ENCODE measurements at places on chromosomes 2 and 18.

GRCh38 chr2:195055996-195056395, 601.0 kb upstream of the SLC39A10 start:
- no peak for DNase-seq

DNA sequence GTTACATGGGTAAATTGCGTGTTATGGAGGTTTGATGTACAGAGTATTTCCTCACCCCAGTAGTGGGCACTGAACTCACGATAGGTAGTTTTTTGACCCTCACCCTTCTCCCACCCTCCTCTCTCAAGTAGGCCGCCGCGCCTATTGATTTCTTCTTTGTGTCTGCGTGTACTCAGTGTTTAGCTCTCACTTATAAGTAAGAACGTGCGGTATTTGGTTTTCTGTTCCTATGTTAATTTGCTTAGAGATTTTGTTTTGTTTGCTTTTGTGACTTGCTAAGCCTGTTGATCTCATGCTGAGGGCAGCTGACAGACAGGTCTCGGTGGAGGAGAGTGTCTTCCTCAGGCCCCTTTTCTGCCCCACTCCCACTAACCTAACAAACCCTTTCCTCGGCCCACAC, 36.2 kb downstream of the ACOXL start:
- no peak for DNase-seq

DNA sequence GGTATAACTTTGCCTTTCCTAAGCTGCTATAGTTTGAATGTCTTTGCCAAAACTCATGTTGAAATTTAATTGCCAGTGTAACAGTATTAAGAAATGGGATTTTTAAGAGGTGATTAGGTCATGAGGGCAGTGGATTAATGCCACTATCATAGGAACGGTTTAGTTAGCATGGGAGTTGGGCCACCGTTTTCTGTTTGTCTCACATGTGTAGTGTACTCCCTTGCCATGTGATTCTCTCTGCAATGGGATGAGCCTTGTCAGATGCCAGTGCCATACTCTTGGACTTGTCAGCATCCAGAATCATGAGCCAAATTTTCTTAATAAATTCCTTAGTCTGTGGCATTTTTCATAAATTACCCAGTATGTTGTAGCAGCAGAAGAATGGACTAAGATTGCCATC, 388.9 kb upstream of the RGPD4 start:
- DNase-seq: no peak

DNA sequence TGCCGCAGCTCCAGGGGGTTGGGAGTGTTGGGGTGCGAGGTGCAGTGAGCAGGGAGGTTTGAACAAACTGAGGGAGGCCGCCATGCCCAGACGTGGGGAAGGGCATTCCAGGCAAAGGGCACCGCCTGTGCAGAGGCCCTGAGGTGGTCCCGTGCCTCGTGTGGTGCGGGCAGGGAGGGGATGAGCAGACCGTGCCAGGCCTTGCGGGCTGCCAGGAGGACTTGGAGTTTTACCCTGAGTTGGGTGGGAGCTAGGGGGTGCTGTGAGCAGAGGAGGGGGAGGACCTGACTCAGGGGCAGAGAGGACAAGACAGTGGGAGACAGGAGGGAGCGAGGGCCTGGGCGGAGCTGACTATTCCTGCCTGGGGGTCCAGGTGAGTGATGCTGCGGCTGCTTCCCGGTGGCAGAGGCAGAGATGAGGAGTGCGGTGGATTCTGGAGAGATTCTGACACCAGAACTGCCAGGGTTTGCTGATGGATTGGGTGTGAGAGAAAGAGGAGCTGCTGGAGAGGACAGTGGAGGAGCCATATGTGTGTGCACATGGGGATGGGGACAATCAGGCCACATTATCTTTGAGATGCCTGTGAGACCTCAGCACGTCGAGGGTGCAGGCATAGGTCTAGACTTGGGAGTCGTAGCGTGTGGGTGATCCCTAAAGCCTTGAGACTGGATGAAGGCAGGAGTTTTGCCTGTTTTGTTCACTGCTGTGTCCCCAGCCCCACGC, 23.4 kb downstream of the ZAP70 start:
- DNase-seq: no peak

DNA sequence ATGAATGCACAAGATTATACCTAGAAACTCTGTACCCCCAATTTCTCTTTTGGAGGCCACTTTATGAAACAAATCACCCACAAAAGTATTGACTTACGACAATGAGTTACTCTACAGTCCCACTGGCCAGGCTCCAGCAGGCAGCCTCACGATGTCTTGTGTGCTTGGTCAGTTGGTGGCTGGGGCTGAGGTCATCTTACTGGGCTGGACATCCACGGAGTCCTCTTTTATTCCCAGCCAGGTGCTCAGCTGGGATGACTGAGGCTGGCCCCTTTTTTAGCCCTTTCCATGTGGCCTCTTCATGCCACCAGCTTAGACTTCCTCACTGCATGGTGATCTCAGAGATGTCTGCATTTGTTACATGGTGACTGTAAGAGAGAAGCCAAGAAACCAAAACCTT, 8.9 kb upstream of the ID2 start:
- no peak for DNase-seq

GRCh38 chr2:65754219-65754618, 321.8 kb upstream of the SPRED2 start:
- DNase-seq: no peak

DNA sequence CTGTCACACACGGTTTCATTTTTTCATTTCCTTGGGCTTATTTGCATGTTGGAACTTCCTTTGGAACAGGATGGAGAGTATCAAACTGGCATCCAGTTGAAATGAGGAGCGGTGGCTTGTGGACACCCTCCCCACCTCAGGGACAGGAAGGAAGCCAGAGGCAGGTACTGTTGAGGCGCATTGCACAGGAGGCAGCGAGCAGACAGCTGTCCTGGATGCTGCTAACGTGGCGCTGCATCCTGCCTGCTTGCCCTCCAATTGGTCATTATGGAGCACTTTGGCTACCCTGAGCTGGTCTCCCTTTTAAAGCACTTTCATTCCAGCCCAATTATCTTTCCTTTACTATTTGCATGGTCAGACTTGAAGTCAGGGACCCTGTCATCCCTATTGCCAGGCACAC, 80.7 kb upstream of the ITGA4 start:
- DNase-seq: no peak

GRCh38 chr2:29628862-29629261, 292.5 kb downstream of the ALK start:
- DNase-seq: no peak

DNA sequence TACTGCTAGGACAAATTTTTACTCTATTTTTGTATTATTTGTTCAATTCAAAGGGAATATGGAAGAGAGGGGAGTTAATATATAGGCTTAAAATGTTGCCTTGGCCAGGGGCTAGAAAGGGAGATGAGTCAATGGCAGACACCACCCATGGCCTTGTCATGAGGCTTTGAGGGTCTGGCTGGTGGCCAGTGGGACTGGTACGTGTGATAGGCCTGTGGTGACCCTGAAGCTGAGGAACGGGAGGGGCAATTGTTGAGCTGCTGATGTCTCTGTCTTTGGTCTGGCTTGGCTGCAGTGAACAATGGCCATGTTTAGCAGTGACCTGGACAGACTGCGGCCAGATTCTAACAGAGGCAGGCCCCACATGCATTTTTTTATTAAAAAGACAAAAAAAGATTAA, 18.5 kb downstream of the GKN1 start:
- DNase-seq: no peak

DNA sequence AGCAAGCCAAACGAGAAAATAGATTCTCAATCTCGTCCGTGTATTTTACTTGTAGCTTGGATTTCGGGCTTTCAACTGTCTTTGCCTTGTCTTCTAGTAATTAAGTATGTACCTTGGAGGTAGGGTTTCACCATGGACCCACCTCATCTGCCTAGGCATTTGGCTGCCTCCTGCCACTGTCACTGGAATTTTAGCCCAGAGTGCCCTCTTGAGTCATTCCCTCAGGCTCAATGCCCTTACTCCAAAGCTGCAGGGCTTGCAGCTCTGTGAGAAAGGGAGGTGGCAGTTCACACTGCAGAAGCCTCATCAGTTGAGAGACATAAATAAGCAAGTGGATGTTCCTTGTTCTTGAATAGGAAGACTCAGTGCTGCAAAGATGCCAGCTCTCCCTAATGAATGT, 89.6 kb downstream of the VSNL1 start:
- no peak for DNase-seq

GRCh38 chr2:3314626-3315025, 63.0 kb downstream of the EIPR1 start:
- DNase-seq: no peak

DNA sequence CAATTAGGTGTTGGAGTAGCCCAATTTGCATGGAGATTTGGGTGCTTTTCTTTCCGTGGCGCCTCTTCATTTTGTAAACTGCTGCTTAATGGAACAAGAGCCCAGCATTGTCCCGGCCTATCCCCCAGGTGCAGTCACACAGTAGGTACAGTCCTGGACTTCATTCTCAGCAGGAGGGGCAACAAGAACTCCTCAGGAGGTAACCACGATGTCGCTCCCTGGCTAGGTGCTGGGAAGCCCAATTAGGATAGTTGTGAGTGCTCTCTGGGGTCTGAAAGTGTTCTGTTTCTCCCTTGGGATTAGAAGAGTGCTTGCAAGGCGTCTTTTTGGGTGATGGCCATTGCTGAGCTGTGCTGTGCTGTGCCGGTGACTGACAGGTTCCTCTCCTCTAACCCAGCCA, 53.8 kb downstream of the CABLES1 start:
- DNase-seq: no peak

GRCh38 chr2:36951574-36951973, 14.8 kb downstream of the STRN start:
- no peak for DNase-seq

GRCh38 chr2:234355808-234356365, 141.0 kb downstream of the ARL4C start:
- DNase-seq: no peak

- no peak for DNase-seq
These were observed 1098.0 kb upstream of the ZEB2 start for GRCh38 chr2:145617906-145618305.

DNA sequence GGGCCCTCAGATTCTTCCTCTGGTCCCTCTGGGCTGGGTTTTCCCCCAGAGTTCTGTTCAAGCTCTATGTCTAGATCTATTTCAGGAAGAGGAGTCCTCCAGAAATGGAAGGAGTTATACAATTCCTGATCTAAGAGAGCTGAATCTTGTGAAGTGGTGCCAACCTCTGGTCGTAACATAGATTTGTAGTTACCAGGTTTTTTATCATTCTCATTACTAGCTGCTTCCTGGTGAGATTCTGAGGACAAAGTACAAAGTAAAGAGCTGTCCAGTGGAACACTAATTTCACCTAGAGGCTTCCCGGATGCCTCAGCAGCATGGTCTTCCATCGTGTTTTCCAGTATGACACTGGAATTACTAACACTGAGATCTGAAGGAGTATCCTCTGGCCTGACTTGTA, 44.1 kb downstream of the PPP4R1 start:
- DNase-seq: no peak

- no peak for DNase-seq
These were observed 17.6 kb upstream of the CHST9 start for GRCh38 chr18:27202741-27203140.

DNA sequence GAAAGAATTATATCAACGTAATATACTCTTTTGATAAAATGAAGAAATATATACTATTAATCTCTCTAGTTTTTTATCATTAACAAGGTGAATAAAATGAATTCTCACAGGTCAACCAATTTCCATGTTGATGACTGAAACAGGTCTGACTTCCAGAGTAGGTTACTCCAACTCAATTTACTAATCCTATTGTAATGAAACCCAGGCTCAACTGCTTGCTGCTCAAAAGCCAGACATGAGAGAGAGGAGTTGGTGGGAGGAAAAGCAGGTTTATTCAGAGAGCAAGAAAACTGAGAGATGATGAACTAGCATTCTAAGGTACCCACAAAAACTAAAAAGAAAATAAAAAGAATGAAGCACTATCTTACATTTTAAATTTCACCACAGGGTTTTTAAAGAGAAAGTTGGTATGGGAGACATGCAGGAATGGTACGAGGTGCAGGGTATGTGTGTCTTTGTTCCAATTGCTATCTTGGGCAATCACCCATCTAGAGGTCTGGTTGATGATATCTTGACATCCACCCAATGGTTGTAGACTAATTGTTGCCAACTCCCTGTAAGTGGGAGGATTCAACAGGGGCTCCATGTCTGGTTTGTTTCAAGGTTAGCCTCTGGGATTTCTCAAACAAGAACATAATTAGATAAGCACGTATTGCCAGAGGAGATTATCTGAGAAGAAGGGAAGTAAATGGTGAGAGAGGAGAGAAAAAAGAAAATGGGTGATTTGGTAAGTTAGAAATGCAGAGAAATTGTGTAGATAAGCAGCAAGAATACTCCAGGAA, 471.4 kb upstream of the REG3G start:
- DNase-seq: no peak

DNA sequence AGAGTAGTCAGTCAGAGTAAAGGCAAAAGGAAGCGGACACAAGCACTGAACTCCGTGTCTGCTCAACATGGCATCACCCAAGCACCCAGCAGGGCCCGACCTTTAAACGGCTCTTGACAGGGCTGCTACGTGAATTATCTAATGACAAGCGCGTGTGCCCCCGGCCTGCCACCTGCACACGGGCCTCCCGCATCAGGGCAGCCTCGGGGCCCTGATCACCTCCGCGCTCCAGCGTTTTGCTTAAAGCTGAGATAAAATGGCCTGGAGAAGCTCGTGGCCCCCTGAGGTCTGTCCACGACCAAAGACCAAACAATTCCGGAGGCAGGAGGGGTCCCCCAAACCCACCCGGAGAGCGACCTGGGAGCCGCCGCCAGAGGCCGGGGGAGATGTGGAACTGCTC, 376 bp downstream of the NDUFA10 start:
- no peak for DNase-seq

- DNase-seq: no peak
These were observed 60.5 kb upstream of the LGALSL start for GRCh38 chr2:64393383-64394010.

- DNase-seq: no peak
These were observed 32.1 kb downstream of the MARCHF7 start for GRCh38 chr2:159744363-159744762.

GRCh38 chr2:98448441-98449145, 3.9 kb downstream of the INPP4A start:
- no peak for DNase-seq

DNA sequence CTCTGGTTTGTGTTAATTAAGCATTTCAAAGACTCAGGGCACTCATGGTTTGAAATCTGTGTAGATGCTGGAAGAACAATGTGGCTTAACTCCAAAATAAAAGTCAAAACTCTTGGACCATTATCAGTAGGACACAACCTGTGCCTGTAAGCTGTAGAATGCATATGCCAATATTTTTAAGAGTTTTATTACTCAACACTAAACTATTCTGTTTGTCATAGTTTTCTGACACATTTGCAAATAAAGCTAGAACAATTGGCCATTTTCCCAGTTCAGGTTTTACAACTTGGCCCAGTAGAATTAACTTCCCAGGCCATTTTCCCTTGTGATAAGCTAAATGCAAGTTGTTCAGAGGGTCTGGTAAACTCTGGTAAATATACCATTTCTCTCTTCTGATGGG, 713.1 kb downstream of the CBLN2 start:
- DNase-seq: no peak

GRCh38 chr2:3876685-3877084, 173.3 kb downstream of the DCDC2C start:
- DNase-seq: no peak

- DNase-seq: no peak
These were observed 134.1 kb downstream of the SLC8A1 start for GRCh38 chr2:40317761-40318160.
